Mesothelial cell of epicardium (in vitro differentiated cells): ENCODE measurements at places on chromosomes 6 and 20. TPM values are rescaled to one million over a fixed set of nuclear protein-coding genes. Genes with fewer than 3 reads are reported as not detected.

FRMD1 gene
- not detected in 3 replicates for total RNA-seq

MYT1 gene
- 0.16 to 0.34 TPM (median 0.20 TPM) in 3 replicates for total RNA-seq

DDX43 gene
- total RNA-seq, result not detected in 3 replicates

PRKN gene
- 6.8 to 8.0 TPM (median 7.6 TPM) in 3 replicates for total RNA-seq

RNF39 gene
- not detected in 3 replicates for total RNA-seq

CST11 gene
- total RNA-seq, result not detected in 3 replicates

PRICKLE4 gene
- 4.5 to 8.1 TPM (median 6.6 TPM) in 3 replicates for total RNA-seq

DNA sequence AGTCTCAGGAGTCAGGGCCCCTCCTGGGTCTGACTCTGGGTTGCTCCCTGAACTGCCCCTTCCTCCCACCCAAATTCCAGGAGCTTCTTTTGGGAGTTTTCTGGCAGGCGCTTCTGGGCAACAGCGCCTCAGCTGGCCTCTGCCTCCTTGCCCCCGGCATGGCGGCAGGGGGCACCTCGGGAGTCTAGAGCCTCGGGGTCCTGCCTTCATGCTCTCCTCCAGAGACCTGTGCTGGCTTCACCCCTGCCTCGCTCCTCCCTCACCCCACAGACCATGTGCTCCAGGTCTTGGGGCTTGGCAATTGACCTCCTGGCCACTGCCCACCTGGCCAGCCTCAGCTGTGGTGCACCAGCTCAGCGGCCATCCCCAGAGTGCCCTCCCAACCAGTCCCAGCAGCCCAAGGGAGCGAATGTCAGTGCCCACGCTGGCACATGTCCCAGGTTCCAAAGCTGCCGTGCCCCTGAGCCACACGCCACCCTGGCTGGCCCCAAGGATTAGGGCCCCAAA is 43.4 kb downstream of the SRC start:
- DNase-seq, result no peak

GRCh38 chr6:123668965-123669591 is 32.3 kb upstream of the TRDN start:
- DNase-seq, result no peak

DNA sequence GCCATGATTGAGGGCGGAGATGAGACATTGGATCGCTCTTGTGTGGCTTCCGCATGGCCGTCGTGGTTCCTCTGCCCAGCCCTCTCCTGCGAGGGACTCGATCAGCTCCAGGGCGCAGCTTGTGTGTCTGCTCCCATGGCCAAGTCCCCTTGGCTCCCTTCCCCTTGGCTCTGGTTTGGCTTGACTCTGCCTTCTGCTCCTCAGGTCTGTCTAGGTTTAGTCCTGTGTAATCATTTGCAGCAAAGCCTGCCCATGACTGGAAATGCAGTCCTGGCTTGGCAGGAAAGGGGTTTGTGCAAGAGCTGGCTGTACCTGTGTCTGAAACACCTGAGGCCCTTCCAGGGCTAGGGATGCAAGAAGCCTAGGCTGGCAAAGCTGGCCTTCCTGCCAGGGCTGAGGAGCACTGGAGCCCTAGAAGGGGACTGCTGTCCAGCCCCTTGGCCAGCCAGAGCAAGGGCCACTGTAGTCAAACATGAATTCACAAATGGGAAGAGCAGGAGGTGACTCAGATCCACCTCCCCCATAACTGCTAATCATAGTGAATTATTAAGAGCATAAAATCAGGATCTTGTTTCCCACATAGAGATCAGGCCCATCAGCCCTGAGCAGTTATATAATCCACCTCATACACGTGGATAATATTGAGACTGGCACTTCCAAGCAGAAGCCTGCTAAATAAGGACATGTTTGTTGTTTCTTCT is 196.8 kb downstream of the FARS2 start:
- DNase-seq, result no peak

DNA sequence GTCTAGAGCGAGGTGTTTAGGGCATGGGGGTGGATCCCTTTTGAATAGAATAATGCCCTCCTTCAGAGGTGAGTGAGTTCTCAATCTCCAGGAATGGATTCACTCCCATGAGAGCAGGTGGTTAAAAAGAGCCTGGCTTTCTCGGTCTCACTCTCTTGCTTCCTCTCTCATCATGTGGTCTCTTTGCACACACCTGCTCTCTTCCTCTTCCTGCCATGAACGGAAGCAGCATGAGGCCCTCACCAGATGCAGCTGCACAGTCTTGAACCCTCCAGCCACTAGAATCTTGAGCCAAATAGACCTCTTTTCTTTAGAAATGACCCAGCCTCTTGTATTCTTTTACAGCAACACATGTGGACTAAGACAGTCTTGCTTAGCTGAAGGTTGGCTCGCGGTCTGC is 119.3 kb downstream of the BMP7 start:
- DNase-seq, result no peak

DNA sequence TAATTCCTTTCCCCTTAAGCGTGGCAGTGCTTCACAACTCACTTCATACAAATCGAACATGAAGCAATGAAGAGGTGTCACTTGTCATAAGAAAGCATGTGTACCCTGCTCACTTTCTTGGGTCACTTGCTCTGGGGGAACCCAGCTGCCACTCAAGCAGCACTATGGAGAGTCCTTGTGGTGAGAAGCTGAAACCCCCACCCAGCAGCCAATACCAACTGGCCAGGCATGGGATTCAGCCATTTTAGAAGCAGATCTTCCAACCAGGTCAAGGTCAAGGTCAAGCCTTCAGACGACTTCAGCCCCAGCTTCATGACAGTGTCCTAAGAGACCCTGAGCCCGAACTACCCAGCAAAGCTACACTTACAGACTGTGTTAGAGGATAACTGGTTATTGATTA is 62.8 kb downstream of the PSMB1 start:
- no peak for DNase-seq

DNA sequence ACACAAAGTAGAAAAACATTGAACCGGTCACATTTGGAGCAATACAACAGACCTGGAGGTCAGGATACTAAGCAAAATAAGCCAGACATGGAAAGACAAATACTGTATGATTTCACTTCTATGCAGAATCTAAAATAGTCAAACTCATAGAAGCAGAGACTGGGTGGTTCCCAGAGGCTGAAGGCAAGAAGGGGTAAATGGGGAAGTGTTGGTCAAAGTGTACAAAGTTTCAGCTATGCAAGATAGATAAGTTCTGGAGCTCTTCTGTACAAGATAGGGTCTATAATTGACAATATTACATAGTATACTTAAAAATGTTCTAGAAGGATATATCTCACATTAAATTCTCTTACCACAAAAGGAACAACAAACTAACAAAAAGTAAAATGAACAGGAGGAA is 70.3 kb downstream of the TMEM244 start:
- no peak for DNase-seq

- no peak for DNase-seq
These were observed 59.5 kb downstream of the UTRN start for GRCh38 chr6:144344646-144345045.

- no peak for DNase-seq
These were observed 148.9 kb downstream of the NFATC2 start for GRCh38 chr20:51393571-51393970.

DNA sequence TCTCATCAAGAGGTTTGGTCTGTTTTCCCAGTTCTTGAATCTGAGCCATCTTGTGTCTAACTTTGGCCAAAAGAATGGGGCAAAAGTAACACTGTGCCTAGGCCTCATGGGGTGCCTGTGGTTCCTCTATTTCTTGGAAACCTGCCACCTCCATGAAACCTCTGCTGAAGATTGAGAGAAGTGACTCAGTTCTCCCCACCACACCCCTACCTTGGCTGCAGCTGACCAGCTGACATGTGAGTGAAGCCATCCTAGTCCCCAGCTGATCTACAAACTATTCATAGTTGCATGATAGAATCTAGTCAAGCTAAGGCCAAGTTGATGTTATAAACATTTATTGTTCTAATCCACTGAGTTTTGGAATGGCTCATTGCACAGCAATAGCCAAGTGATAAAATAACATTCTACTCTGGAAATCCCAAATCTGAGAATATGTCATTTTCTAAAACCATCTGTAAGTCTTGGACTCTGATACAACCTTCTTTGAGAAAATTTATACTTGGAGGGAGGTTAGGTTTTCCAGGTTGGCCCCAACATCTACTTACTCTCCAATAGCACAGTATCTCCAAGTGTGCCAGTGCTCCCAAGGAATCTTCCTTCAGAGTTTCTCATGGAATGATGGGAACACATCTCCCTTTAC is 107.0 kb upstream of the SMLR1 start:
- DNase-seq, result no peak

GRCh38 chr6:34243901-34244884 is 4.6 kb downstream of the SMIM29 start:
- no peak for DNase-seq

GRCh38 chr6:121879149-121879548 is 443.7 kb downstream of the GJA1 start:
- no peak for DNase-seq

DNA sequence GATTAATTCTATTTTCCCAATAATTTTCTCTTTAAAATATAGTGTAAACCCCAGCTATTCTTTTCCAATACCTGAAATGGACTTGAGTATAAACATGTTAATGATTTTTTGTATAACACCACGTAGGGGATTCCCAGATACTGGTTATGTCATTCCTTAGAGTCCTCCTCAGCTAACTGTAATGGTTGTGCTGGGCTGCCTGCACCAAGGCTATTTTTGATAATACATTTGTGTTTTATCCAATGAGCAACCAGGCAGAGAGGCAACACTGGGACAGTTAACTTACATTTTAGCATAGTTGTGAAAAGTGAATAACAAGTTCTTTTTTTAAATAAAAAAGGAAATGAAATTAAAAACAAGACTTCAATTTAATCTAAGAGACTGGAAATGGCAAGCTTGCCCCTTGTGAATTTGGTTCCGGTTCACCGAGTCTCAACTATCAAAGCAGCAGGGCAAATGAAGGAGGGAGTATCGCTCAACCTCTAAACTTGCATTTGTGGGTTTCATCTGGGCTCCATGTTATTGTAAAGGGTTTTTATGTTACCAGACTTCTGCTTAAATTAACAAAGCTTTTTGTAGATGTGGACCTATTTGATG is 18.8 kb upstream of the BACH2 start:
- DNase-seq, result no peak

GRCh38 chr6:16854986-16855385 is 93.7 kb upstream of the ATXN1 start:
- DNase-seq, result no peak

DNA sequence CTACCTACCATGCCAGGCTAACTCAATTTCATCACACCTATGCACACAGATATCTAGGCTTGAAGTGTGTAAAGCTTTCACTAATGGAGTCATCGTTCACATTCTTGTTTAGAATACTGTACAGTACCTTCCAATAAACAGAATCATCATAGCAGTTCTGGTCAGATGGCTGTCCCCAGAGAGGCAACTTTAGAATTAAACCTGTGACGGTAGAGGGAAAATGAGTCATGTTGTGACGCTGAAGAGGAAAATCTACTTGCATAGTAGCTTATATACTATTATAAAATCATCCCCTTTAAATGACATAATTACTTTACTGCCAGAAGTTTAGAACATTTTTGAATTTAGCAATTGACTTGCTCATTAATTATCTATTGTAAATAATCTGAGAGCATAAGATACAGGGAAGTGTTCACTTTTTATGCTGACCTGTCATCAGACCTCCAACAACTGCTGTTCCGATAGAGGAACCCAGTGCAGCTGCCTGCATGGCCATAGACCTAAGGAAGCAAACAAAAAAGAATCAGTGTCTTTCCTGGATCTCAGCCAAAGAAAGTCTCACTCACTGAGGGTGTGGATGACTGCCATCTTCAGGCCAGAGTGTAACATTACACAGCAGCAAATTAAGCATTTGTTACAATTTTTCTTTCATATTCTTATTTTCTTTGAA is 29.8 kb downstream of the RHAG start:
- no peak for DNase-seq

DNA sequence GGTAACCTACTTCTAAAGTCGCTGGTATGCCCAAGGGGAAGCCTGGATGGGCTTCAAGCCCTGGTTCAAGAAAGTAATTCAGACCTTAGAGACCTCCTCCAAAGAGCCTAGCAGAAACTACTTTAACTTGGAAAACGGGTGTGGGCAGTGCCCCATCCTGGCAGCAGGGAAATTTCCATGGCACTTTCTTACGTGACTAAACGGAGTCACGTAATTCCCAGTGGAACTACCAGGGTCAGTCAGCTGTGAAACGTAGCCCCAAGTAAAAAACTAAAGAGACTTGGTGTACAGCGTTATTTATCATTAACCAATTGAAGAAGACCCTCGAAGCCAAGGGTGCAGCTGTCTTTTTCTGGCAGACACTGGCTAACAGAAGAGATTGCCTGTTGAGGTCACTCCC is 114.0 kb downstream of the RCAN2 start:
- no peak for DNase-seq

- no peak for DNase-seq
These were observed 188.6 kb upstream of the PLCB4 start for GRCh38 chr20:8880085-8880853.

GRCh38 chr6:148395583-148396101 is 53.0 kb downstream of the SASH1 start:
- DNase-seq, result no peak

DNA sequence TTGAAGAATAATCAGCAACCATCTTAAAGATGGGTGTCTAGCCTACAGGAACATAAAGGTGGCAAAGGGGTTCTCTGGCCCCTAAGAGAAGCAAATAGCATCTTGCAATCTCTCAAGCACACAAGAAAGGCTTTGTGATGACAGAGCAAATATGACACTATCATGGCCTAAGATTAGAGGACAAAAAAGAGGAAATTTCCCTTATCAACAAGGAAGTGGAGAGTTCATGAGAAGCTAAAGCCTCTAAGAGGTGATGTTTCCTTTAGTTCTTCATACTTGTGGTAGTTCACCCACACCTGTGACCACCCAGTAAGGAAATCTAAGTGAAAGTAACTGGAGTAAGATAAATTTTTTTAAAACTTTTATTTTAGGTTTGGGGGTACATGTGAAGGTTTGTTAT is 88.4 kb downstream of the OLIG3 start:
- DNase-seq, result no peak

DNA sequence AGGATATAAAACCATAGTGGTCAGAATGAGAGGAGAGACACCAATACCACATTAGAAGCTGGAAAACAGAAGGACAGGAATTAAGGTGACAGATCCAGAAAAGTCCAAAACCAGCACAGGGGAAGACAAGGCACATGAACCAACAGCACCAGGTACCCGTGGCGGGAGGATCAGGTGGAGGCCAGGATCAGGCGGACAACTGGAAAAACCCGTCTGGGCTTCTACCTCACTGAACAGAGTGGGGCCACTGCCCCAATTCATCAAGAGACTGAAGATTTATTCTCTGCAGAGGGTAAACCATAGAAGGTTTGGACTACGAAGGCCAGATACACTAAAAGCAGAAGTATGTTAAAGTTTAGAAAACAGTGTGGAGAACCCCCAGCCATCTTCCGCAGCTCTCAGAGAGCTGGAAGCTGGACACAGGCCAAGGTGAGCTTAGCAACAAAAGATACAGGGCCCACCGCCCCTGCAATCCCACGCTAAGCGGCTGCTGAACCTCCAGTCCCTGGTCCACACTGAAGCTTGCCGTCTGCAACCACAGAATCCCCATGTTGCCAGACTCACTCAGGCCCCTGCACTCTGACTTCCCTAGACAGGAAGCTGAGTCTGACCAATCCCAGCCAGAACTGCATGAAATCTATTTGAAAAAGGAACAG is 29.9 kb downstream of the ABHD12 start:
- peak; percentile 68 for DNase-seq
